ENCODE measurements at places on chromosomes 16 and 17. TPM values are rescaled to one million over a fixed set of nuclear protein-coding genes. Genes with fewer than 3 reads are reported as not detected.

PERCC1 gene
- total RNA-seq, result not detected

SLC12A3 gene
- total RNA-seq, result not detected

ACADVL gene
- total RNA-seq, result 294 TPM

DNA sequence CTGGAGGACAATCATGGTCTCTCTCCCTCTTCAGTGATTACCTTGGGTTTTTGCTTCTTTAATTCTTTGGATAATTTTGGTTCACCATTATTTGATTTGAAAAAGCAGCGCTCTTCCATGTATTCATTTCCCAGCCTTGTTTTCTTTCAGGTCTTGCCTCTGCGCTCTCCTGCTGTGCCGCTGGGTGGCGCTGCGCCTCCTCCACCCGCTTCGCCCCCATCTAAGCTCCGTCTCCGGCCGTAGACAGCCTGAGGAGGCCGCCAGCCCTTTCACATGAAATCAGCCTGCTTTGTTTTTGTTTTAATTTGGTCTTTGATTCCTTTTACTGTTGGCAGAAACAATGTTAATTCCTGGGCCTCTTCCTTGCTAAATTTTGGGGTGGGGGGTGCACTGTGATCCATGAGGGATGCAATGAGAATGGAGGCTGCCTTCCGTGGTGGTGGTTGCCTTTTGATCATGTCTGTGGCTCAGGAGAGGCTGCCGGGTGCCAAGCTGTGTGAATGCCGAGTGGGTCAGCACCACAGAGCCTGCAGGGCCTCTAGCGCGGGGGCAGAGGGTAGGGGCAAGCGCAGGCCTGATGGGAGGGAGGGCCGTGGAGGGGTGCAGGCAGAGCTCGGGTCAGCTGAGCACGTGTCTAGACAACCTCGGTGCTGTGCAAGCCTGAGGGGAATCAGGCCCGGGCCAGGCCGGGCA lies 64.1 kb downstream of the PLD6 start:
- H3K36me3 ChIP-seq, result peaks cover 20% of the 10 kb centered on the region
- peak overlapping the region; percentile 56 for H3K27ac ChIP-seq
- H3K27me3 ChIP-seq, result no peaks in the 10 kb centered on the region
- H3K4me1 ChIP-seq, result peaks cover under 1% of the 10 kb centered on the region
- DNase-seq, result peak; percentile 30
- H3K4me3 ChIP-seq, result no peak overlapping the region

GRCh38 chr16:12257926-12258561 lies 281.5 kb downstream of the SNX29 start:
- H3K4me3 ChIP-seq, result no peak overlapping the region
- H3K36me3 ChIP-seq, result no peaks in the 10 kb centered on the region
- no peaks in the 10 kb centered on the region for H3K4me1 ChIP-seq
- DNase-seq, result no peak

Measured in activated T-helper 1 cell treated with anti-CD3 and anti-CD28 coated beads, Interleukin-12 subunit alpha, Interleukin-12 subunit beta, Interleukin-2, Interleukin-4 antibody, amounts not matched to agents 30 ng/mL and 10 ng/mL and 1 ng/mL, durations not matched to agents 14 hours and 24 hours and 36 hours (primary cell).